ENCODE measurements at places on chromosomes 1 and 21. TPM values are rescaled to one million over a fixed set of nuclear protein-coding genes. Genes with fewer than 3 reads are reported as not detected.
A peak's percentile ranks its signal among the peaks of the same experiment; 100 is the strongest.

SORT1 gene
- total RNA-seq = 11.6 TPM

MNDA gene
- total RNA-seq = not detected

- DNase-seq = no peak
Measured at GRCh38 chr1:2376931-2377672, 14.3 kb downstream of the MORN1 start.

GRCh38 chr1:64691626-64692025, 53.2 kb upstream of the RAVER2 start:
- peak; percentile 82 for DNase-seq

DNA sequence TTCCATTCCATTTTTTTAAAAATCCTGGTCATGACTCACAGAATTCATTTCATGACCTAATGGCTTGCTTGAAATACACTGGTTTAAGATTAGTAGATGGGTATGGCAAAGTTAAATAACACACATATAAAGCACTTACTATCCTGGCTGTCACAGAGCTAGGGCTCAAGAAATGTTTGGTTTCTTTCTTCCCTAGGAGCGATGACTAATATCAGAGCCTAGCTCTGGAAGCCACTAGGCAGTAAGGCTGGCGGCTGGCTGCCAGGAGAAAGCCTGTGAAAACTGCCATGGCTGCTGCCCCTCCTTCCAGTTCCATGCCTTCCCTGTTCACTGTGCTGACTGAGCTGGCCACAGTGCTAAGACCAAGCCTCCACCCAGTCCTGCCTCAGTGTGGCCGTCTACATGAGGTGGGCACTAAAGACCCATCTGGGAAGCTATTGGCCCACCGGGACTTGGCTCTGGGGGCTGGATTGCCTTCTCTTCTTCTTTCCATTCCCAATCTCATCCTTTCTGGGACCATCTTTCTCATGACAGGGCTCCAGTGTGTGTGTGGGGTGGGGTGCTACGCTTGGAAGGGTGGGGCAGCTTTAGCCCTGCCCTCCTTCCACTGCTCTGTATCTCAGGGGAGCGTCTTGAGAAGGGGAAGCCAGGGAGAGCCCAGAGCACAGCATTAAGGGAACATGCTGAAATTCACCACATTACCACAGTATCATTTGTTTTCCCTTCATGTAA, 10.8 kb upstream of the ASCL5 start:
- no peak for DNase-seq

AIRE gene
- total RNA-seq = not detected

- DNase-seq = peak; percentile 59
Measured at GRCh38 chr1:212980123-212980785, 29.9 kb downstream of the VASH2 start.

DNA sequence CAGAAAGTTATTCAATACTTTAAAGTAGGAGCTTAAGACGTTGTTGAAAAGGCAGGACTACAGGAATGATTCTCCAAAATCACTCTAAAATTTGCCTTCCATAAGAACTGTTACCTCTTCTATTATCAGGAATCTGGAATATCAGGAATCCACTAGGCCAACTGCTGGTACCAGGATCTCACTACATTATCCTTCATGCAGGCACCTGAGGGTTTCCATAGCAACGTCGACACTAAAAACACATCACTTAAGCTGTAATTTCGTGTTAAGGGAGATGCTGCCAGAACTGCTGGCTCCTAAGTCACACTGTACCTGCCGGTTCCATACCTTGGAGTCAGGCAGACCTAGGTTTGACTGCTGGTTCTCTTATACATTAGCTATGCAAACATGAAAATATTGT, 139.7 kb upstream of the C1orf87 start:
- DNase-seq = no peak

- no peak for DNase-seq
Measured at GRCh38 chr1:204313675-204314074, 46.1 kb downstream of the PLEKHA6 start.

GPR61 gene
- 0.22 TPM for total RNA-seq

DNA sequence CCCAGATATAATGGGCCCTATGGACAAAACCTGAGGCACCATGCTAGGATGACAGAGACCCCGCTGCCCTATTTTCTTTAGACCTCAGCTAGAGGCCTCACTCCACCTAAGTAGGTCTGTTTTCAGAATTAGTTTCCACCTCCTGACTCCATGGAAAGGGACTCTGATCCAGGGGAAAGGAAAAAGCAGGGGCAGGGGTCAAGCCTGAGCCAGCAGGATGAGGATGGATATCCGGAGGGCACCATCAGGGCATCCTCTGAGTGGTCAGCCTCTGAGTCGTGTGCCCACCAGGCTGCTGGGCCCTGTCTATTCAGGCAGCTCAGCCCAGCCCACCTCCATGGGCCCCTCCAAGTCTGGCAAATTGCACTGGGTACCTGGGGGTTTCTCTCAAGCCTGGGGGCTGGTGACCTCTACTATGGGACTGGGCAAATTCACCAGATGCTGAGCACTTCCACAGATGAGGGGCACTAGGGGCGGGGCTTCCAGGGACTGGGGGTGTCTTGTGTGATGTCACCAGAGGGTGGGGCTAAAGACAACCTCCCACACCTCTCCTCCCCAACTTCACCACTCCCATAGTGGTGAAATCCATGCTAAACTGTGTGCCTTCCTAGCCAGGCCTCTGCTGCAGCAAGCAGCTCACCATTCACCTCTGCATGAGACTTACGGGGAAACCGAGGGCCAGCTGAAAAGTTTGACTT, 5.5 kb downstream of the PAQR7 start:
- DNase-seq = peak; percentile 56

CR1 gene
- total RNA-seq = not detected

HCRTR1 gene
- total RNA-seq = 5.4 TPM

DNA sequence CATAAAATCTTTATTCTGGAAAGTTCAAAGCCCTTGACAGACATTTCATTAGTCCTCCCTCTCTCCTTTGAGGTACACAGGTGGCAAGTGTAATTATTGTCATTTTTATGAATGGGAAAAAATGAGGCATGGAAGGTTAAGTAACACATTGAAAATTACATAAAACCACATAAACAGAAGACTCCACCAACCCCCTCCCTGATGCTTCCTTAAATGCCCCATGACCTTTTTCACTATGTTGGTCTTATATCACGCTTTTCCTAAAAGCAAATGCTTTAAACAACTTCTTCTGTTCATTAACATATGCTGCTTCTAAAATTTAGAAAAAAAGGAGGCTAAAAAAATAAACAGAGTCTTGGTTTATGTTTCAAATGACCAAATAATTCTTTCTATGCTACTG, 648.4 kb downstream of the PTPRC start:
- DNase-seq = no peak

GRCh38 chr1:26190373-26190987, at the start of gene CATSPER4:
Gene CATSPER4 (plus strand): TSS chr1:26190602. CDS start chr1:26190628, 26 bp downstream.
- DNase-seq = no peak

- no peak for DNase-seq
Measured at GRCh38 chr1:220921498-220921897, 42.3 kb downstream of the HLX start.

ANGPTL1 gene
- total RNA-seq = 0.22 TPM

DNA sequence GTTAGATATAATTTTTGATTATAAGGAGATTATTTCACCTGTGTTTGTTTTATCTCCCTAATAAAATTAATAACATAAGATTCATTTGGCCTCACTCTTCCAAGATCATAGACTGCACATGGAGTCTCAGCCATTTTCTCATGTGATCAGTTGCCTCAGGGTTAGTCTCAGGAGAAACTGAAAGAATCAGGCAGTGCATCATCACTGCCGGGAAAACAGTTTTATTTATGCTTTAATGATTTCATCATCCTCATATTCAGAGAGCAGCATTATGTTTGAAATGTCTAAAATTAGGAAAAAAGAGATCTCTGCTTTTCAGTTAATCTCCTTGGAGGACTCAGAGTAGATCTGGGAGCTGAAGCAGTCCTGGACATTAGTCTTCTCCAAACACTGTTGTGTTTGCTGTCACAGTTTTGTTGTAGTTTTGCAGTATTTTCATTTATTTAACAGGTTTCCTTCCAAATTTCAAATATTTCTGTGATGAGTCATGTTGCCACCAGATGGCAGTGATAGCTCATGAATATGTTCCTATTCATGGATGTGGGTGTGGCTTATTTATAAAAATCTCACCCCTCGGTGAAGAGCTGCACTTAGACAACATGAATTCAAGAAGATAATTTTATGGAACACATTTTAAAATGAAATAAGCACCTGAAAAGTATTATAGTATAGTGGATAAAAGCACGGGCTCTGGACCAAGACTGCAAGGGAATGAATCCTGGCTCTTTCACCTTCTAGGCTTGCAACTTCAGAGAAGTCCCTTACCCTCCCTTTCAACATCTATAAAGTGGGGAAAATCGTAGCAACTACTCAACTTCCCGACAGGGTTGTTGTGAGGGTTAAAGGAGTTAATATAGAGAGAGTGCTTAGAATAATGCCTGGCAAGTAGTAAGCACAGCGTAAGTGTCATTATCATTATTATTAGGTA, 31.2 kb downstream of the CHD1L start:
- peak; percentile 78 for DNase-seq

CR2 gene
- not detected for total RNA-seq

- no peak for DNase-seq
Measured at GRCh38 chr1:28428012-28428411, 58.5 kb downstream of the PHACTR4 start.

DNA sequence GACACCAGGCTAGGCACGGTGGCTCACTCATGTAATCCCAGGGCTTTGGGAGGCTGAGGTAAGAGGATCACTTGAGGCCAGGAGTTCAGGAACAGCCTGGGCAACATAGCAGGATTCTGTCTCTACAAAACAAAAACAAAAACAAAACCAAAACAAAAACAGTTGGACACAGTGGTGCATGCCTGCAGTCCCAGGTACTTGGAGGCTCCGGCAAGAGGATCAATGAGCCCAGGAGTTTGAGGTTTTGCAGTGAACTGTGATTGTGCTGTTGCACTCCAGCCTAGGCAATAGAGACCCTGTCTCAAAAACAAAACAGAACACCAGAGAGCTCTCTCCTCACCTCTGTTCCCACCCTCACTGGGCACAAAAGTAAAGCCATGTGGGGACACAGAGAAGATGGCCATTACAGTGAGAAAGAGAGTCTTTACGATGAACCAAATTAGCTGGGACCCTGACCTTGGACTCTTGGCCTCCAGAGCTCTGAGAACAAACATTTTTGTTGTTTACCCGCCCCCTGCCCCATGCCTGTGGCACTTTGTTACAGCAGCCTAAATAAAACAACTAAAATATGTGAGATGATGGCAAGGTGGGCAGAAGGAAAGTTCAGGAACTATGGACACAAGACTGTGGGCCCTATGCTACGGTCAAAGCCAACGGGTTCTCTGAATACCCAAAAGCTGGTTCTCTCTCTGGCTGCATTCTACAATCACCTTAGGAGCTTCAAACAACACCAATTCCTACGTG, 9.8 kb downstream of the NADK start:
- DNase-seq = no peak

LINGO4 gene
- not detected for total RNA-seq

KCNJ6 gene
- under 0.01 TPM for total RNA-seq

PGBD5 gene
- 0.60 TPM for total RNA-seq

- no peak for DNase-seq
Measured at GRCh38 chr1:32332290-32333079, 3.5 kb downstream of the MARCKSL1 start.

GRCh38 chr1:208654241-208654640, 410.1 kb upstream of the PLXNA2 start:
- DNase-seq = peak; percentile 62

DNA sequence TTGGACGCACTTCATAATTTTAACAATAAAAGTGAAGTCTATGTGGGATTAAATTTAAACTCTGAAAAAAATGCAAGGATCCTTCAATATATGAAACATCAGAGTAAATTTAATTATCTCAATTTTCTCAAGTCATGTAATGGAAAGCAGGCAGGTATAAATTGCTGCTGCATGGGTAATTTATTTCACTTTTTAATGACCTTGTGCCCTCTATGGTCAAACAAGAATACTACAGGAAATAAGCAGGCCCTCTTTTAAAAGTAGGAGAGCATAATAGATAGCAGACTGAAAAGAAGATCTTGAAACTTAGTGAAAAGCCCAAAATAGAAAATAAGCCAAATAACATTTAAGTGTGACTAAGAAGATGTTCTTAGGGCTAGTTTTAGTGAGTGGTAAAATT, 22.9 kb downstream of the BCAS2 start:
- DNase-seq = no peak

DNA sequence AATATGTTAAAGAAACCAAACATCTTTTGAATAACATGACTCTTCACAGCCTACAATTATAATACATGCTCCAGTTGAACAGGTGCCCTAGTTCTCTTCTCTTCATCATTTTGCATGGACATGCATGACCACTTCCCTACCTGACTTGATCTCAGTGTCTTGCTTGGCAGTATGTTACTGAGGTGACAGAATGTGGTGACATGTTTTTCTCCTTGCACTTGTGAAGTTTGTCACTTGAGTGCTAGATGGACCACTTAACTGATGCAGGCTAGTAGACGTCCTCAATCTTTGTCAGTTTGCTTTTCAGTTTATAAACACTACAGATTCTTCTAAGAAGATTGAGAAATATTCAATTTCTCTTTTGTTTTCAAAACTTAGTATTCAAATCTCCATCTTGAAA, 10.1 kb upstream of the KRTAP13-2 start:
- DNase-seq = no peak

- peak; percentile 2 for DNase-seq
Measured at GRCh38 chr1:167196166-167196565, 24.5 kb upstream of the POU2F1 start.

DNA sequence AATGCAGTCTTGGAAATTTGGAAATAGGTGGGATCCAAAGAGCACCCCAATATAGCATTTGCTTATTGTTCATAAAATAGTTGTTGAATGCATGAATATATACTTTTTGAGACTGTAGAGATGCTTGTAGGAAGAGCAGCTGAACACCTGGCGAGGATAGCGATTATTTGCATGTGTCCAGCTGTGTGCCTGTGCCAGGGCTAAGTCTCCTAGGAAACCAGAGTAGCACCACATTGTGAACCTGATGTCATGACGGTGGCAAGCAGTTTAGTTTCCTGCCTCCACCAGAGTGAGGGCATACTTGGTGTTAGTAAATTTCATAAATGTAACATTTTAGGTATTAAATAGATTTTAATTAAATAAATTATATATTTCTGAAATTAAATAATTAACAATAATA, 37.3 kb upstream of the IRF2BP2 start:
- DNase-seq = no peak

DNA sequence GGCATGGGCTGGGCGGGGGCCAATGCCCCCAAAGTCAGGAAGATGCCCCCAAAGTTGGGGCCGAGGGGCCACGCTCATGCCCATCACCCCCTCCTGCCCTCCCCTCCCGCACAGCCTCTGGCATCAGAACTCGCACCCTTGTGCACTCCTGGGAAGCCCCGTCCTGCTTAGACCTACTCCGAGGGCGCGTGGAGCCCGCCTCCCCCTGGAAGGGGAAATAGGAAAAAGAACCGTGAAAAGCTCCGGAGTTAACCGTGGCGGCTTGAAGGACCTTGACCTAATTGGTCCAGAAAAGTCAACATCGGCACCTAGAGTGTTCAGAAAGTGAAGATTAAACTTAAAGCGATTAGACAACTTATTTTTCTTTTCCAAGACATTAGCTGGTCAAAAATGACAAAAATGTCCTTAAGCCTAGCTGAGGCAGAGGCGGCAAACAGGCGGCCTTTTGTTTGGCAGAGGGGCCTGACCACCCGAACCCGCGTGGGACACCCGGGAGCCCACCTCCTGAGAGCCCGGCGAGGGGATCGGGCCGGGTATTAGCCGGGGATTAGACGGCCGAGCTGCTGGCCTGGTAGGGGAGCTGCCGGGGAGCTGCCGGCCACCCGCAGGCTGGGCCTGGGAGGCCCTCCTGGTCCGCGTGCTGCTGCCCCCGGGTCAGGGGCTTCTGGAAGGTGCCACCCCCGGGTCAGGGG, 65.5 kb downstream of the PRDM16 start:
- DNase-seq = no peak
